ENCODE measurements at places on chromosomes 3 and 15. TPM values are rescaled to one million over a fixed set of nuclear protein-coding genes. Genes with fewer than 3 reads are reported as not detected.

Gene PLXND1
- 248 TPM for total RNA-seq

- H3K27me3 ChIP-seq = no peaks in the 10 kb centered on the region
- H3K27ac ChIP-seq = no peak overlapping the region
- no peak overlapping the region for H3K4me3 ChIP-seq
- H3K36me3 ChIP-seq = no peaks in the 10 kb centered on the region
Measured at GRCh38 chr15:37638691-37639090, 295.7 kb upstream of the TMCO5A start.

Gene SORD
- 34.0 TPM for total RNA-seq

- H3K27ac ChIP-seq = no peak overlapping the region
- no peak for DNase-seq
- no peak overlapping the region for H3K4me3 ChIP-seq
Measured at GRCh38 chr3:134685929-134686802, 35.3 kb upstream of the KY start.

DNA sequence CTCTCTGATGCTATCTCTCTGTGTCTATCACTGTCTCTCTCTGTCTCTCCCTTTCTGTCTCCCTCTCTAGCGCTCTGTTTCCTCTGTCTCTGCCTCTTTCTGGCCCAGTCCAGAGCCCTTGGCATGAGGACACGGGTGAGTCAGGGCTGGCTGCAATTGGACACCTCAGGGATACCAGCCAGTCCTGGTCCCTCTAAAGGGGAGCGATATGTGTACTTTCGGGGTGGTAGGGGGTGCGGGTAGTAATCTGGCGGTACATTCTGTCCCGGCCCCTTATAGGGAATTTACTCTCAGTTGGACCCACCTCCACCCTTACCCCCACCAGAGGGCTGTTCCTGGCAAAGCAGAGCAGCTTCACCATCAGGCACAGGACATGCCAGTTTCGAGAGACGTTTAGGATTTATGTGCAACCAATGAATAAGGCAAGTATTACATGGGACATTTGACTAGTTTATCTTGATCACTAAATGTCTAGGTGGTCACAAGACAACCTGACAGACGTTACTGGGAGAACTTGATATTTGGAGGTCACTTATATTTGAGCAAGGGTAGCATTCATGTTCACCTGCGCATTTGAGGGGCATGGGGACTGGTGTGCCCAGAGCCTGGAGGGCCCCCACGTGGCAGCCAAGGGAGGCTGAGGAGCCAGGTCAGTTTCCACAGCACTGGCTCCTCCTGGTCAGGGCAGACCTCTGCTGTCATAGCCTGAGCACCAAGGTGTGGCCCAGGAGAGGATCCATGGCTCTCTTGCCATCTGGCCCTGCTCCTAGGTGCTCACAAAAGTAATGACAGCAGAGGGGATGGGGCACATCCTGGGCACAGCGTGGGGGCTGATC, 256.1 kb downstream of the PLCL2 start:
- no peak overlapping the region for H3K4me3 ChIP-seq
- H3K27ac ChIP-seq = no peak overlapping the region
- DNase-seq = no peak
- H3K4me1 ChIP-seq = no peaks in the 10 kb centered on the region

GRCh38 chr3:132414841-132415240, 2.5 kb upstream of the DNAJC13 start:
- peaks cover 10% of the 10 kb centered on the region for H3K27me3 ChIP-seq
- H3K27ac ChIP-seq = no peak overlapping the region
- no peak for DNase-seq
- H3K4me1 ChIP-seq = peaks cover 18% of the 10 kb centered on the region
- peaks cover 2% of the 10 kb centered on the region for H3K36me3 ChIP-seq

- H3K36me3 ChIP-seq = no peaks in the 10 kb centered on the region
- H3K27me3 ChIP-seq = no peaks in the 10 kb centered on the region
- no peak overlapping the region for H3K4me3 ChIP-seq
- no peaks in the 10 kb centered on the region for H3K4me1 ChIP-seq
Measured at GRCh38 chr15:25061808-25062550, 107.2 kb downstream of the SNRPN start.

- H3K27ac ChIP-seq = peak within 1 kb of the TSS; percentile 82
- peak within 1 kb of the TSS; percentile 83 for H3K4me3 ChIP-seq
- H3K4me1 ChIP-seq = peaks cover 16% of the 10 kb centered on the region
- DNase-seq = no peak
- no peaks in the 10 kb centered on the region for H3K27me3 ChIP-seq
Measured at GRCh38 chr3:183252973-183253527, at the start of gene B3GNT5. Gene B3GNT5 (plus strand): TSS chr3:183253253. CDS start chr3:183269799, 16,546 bp downstream.

DNA sequence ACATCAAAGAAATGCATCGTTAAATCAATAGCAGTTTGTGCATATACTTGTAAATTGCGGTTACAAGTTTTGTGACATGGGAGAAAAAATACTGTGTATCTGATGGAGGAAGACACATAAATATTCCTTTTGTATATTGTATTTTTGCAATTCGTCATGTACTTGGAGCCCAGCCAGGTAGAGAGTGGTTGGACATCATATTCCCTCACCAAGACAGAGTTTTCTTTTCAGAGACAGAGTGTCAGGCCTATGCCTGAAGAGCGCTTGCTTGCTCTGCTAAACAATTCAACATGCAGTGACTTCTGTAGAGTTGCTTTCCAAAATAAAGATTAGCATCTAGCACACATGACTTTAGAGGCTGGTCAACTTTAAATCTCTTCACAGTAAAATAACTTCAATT, 24.8 kb upstream of the MEIS2 start:
- DNase-seq = no peak
- no peak overlapping the region for H3K4me3 ChIP-seq
- no peaks in the 10 kb centered on the region for H3K27me3 ChIP-seq
- H3K36me3 ChIP-seq = no peaks in the 10 kb centered on the region
- no peak overlapping the region for H3K27ac ChIP-seq

DNA sequence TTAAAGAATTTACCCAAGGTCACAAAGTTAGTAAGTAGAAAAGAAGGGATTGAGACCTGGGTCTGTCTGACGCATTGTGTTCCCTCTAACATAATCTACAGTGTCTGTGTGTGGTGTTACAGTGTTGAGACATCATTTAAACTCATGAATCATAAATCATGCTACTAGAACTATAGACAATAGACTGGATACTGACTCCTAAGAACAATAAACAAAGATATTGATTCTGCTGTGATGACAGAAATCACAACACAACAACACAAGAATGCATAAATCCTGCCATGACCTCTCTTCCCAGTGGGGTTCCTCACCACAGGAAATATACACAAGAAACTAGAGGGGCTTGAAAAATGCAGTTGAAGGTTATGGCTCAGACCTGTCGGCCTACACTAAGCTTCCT, 44.3 kb downstream of the TRIM69 start:
- H3K27ac ChIP-seq = no peak overlapping the region
- no peaks in the 10 kb centered on the region for H3K27me3 ChIP-seq
- no peaks in the 10 kb centered on the region for H3K36me3 ChIP-seq
- no peak for DNase-seq
- no peak overlapping the region for H3K4me3 ChIP-seq

DNA sequence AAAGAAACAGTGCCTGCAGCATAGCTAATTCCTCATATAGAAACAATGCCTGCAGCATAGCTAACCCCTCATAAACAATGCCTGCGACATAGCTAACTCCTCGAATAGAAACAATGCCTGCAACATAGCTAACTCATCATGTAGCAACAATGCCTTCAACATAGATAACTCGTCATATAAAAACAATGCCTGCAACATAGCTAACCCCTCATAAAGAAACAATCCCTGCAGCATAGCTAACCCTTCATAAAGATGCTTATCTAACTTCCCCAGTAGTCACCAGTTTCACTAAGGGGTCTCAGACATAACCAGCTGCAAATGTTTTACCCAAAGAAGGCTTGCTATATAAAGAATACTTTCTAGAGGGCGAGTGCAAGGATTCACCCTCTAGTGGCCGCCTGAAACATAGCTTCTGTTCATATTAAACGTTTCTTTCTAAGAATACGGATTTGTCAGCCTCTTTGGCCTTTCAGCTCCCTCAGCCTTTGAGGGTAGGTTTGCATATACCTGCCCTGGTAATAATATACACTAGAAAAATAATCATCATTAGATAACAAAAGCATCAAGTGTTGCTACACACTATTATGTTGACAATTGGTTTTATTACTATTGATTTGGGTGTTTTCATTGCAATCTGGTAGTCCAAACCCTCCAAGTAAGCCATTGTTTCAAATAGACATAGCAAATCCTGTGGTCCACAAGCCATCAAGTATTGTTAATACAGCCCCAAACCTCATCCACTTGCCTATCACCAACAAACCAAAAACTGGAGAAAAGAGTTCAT, 44.4 kb upstream of the FAN1 start:
- no peak overlapping the region for H3K27ac ChIP-seq
- H3K4me1 ChIP-seq = no peaks in the 10 kb centered on the region
- no peak overlapping the region for H3K4me3 ChIP-seq

Gene HTR3E
- total RNA-seq = not detected

Gene BFSP2
- total RNA-seq = 0.67 TPM

DNA sequence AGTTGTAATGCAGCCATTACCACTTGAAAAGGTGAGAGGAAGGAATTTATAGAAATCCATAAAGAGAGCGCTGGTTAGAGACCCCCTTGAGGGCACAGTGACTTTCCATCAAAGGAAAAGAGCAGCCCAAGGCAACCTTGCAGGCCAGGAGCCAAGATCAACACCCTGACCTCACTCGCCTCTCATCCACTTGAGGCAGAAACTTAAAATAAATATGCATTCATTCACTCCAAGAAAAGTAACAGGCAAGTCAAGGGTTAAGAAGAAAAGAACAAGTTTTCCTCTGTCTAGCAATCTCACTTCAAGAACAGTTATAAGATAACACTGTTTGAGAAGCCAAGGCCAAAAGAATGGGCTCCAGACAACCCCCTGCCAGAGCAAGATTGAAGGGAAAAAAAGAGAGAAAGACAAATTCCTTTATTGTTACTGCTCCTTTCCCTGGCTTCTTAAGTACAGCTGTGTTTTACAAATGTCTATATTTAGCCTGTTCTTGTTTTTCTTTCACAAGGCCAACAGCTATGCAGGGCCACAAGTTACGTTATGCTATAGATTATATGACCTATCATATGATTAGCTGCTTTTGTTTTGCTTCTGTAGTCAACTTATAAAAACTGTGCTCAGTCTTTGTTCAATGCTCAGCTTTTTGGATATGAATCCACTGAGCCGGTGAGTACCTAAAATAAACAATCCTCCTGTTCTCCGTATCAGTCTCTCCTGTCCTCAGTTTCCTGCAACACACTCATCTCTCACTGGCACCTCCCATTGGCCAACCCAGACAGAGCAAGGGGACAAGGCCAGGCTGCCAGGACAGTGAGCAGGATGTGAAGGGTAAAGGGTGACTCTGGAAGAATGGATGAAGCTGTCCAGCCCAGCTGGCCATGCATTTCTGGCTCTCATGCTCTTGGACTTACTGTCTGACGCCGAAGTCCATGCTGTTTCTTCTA, 15.8 kb upstream of the SSUH2 start:
- H3K4me1 ChIP-seq = no peaks in the 10 kb centered on the region
- H3K27ac ChIP-seq = no peak overlapping the region
- DNase-seq = no peak
- no peaks in the 10 kb centered on the region for H3K36me3 ChIP-seq
- no peaks in the 10 kb centered on the region for H3K27me3 ChIP-seq
- H3K4me3 ChIP-seq = no peak overlapping the region

DNA sequence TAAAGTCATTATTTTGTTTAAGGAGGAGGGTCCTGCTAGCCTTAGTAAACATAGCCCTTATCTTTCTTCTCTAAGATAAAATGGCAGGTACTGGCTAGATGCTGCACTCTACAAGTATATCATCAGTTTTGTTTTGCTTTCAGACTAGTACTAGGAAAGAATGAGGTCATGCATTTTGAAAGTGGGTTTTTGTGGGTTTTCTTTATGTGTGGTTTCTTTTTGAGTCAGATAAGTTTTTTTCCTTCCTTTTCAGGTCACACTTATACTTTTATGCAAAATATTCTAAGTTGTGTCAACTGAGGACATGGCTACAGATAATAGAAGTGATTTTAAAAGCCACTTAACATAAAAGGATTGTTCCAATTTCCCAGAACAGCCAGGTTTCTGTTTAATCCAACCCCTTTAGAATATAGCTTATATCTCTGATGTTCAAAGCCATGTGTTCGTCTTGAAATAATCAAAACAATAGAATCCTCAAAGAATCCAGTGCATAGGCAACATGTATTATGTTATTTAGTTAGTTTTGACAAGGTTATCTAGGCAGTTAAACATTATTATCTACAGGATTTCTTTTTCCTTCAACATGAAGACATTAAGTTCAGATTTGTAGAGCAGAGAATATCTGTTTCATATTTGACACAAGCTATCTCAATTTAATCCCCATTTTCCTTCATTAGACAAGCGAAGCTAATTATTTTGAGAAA, 406.2 kb downstream of the RBMS3 start:
- no peak overlapping the region for H3K4me3 ChIP-seq
- no peaks in the 10 kb centered on the region for H3K4me1 ChIP-seq
- DNase-seq = no peak

GRCh38 chr3:71285086-71285485, 298.4 kb downstream of the FOXP1 start:
- H3K4me3 ChIP-seq = no peak overlapping the region
- H3K27me3 ChIP-seq = no peaks in the 10 kb centered on the region
- no peaks in the 10 kb centered on the region for H3K36me3 ChIP-seq
- H3K27ac ChIP-seq = no peak overlapping the region
- no peak for DNase-seq

DNA sequence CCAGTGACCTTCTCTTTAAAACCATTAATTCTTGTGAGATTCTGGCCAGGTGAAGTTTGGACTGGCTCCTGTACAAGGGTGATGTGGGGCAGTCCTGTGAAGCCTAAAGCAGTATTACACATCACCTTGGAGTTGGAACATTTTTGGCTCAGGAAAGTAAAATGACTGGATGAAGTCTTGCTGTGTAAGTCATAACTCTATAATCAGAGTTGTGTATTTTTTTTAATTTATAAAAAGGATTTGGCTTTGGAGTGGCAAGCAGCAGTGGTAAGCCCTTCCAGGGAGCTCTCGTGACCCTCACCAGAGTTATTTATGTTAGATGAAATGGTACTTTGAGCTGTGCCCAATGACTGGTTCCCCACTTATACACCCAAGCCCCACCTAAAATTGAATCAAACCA, 331.2 kb upstream of the DCBLD2 start:
- no peak overlapping the region for H3K27ac ChIP-seq
- H3K4me1 ChIP-seq = no peaks in the 10 kb centered on the region
- DNase-seq = no peak
- H3K27me3 ChIP-seq = no peaks in the 10 kb centered on the region

- no peaks in the 10 kb centered on the region for H3K36me3 ChIP-seq
- H3K4me3 ChIP-seq = no peak overlapping the region
- DNase-seq = no peak
Measured at GRCh38 chr3:46883054-46883829, 5.7 kb downstream of the PTH1R start.
